GM03348 (cell line): ENCODE measurements at places on chromosomes 16 and 17.

DNA sequence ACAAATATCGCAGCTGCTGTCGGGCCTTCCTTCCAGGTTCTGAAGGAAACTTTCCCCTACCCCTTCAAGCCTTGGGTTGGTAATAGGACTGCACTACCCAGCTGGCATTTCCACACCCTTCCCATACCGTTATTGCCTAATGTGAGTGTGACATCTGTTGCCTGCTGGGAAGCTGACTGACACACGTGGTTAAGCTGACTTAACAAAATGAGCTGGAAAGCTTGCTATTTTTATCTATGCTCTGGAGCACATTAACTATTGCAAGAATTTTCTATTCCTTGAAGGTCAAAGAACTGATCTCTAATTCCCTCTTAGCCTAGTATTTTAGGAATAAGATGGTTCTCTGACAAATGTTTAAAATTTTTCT lies 79.5 kb downstream of the PMP22 start:
- DNase-seq = peak; percentile 82

DNA sequence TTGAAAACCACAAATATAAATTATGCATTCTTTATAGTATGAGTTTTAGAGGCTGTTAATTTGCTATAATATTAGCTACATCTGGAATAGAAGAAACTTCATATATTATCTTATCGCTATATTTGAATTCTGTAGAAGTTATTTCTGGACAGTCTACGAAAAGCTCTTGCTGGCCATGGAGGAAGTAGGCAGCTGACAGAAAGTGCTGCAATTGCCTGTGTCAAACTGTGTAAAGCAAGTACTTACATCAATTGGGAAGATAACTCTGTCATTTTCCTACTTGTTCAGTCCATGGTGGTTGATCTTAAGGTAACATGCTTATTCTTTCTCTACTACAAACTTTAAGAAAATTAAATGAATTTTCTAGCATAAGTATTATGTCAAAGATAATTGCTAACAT lies 96.8 kb downstream of the OMG start:
- no peak for DNase-seq

DNA sequence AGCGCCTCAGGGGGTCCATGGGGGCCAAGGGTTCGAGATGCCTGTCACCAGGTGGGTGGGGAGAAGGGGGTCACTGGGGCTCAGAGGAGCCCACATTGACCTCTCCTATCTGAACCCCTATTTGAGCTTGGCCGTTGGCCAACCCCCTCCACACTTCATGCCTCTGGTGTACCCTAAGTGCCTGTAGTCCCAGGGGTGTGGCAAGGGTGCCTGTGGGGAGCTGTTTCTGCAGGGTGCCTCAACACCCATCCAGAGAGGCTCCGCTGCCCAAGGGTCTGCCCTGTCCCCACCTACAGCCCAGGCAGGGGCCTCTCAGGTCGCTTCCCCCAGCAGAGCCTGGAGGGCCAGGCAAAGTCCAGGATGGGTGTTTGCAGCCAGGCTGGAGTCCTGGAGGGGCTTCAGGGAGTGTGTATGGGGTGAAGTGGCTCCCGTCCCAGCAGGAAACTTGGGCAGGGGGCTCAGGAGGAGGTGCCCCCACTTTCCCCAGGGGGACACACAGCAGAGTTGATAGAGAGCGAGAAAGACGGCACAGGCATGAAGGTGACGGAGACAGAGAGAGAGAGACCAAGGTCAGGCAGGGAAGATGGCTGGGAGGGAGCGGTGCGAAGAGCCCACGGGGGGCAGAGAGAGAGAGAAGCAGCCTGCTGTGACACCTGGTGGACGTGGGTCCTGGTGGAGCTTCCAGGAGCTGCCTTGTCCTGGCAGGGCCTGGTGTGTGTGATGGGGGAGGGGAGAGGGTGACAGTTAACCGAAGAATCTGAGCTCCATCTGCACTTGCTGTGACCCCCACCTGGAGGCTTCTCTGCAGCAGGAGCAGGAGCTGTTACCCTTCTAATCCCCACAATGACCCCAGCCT lies at the start of gene SEPTIN12:
Gene SEPTIN12, minus strand, starts transcription at position 719 of the 856 bp plus-strand sequence. Its CDS starts 700 bp downstream, at position 19.
- no peak for DNase-seq

DNA sequence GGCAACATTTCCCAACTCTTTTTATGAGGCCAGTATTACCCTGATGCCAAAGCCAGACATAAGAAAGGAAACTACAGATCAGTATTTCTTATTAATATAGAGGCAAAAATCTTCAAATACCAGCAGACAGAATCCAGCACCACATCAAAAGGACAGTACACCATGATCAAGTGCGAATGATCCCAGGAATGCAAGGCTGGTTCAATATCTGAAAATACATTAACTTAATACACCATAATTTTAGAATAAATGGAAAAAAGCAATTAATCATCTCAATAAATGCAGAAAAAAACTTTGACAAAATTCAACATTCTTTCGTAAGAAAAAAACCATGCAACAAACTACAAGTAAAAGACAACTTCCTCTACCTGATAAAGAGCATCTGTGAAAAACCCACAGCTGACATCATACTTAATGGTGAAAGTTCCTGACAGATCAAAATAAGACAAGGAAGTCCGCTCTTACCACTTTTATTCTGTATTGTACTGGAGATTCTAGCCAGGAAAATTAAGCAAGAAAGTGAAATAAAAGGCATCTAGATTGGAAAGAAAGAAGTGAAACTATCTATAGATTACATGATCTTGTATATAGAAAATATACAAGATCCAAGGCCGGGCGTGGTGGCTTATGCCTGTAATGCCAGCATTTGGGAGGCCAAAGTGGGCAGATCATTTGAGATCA lies 26.4 kb upstream of the MAPK3 start:
- no peak for DNase-seq

- no peak for DNase-seq
Observed at GRCh38 chr17:66767154-66767933, 67.6 kb upstream of the CACNG5 start.

GRCh38 chr17:80441133-80441578 lies 26.2 kb downstream of the ENDOV start:
- peak; percentile 76 for DNase-seq

DNA sequence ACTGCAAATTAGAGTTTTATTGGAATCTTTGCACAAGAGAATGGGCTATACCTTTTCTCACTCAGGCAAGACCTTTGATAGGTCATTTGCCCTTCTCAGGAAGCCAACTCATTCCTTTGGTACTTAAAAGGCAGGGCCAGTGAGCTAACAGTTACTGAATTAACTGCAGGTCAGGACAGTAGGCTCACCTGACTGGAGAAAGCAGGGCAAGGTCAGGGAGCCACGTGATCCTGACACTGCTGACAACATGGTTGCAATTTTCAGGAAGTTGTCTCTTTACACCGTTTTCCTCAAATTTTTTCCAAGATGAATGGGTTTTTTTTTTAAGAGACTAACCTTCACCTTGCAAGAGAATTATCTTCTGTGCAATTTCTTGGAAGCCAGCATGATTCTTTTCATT lies 21.1 kb downstream of the CPSF4L start:
- no peak for DNase-seq

DNA sequence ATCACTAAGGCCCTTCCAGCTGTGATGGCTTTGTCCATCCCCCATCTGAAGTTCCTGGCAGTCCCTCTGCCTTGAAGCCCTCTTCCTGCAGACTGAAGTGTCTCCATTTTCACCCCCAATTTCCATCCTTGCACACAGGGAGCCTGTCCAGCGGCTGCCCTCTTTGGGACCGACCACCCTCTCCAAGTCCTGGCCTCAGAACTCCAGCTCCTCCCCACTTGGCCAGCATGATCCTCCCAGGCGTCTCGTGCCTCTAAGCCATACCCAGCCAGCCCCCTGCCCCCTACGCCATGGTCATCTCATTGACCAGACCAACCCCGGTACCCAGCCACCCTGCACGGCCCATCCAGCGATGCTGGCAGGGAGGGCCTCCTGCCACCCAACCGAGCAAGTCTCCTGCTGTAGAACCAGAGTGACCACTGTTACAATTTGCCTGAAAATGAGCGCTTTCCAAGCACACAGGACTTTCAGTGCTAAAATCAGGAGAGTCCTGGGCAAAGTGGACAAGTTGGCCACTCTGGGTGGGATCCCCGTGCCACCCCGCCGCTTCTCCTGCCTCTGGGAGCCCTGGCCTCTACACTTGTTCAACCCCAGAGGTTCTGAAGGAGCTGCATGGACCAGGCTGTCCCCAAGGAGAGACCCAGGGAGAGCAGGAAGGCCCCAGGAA lies 362.0 kb downstream of the SEC14L1 start:
- DNase-seq = no peak

DNA sequence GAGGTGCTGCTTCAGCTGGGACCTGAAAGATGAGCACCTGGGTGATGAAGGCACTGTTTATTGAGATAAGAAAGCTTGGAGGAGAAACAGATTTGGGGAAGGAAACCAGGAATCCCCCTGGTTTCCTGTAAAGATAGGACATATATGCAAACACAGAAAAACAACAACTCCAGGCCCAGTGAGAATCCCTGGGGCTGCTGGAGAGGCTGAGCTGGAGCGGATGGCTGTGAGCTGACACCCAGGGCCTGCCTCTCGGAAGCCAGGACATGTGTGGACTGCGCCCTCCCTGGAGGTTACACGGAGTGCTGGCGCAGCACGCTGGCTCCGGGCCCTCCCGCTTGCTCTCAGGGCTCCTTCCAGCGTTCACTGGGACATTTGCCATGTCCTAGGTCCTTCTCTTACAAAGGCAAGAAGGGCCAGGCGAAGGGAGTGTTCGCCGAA lies 57.5 kb downstream of the CYB5B start:
- peak; percentile 89 for DNase-seq

- DNase-seq = peak; percentile 98
Observed at GRCh38 chr17:76540381-76541300, 797 bp downstream of the PRCD start.
